ENCODE measurements at places on chromosomes 5 and 9.
A peak's percentile ranks its signal among the peaks of the same experiment; 100 is the strongest.

DNA sequence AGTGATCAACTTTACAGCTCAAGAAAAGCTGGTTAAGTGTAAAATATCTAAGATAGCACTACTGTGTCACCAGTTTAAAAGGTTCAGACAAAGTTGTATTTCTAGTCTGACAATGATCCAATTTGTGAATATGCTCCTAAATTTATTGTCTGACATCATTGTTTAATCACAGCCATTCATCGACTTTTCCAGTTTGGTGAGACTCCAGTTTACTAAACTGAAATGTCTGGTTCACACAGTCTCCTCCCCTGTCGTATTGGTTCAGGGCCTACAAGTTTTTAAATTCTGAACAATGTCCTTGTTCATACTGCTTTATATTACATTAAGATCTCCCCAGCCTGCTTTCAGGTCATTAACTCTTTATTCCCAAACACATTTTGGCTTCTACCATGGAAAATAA is 161.4 kb downstream of the CHSY3 start:
- no peak overlapping the region for H3K27ac ChIP-seq
- H3K4me3 ChIP-seq, result no peak overlapping the region
- no peaks in the 10 kb centered on the region for H3K4me1 ChIP-seq

GRCh38 chr5:26519245-26519644 is 519.1 kb downstream of the CDH9 start:
- H3K27ac ChIP-seq, result no peak overlapping the region
- no peaks in the 10 kb centered on the region for H3K36me3 ChIP-seq
- H3K27me3 ChIP-seq, result no peaks in the 10 kb centered on the region
- no peak overlapping the region for H3K4me3 ChIP-seq
- no peaks in the 10 kb centered on the region for H3K4me1 ChIP-seq

- no peak overlapping the region for H3K4me3 ChIP-seq
- H3K36me3 ChIP-seq, result no peaks in the 10 kb centered on the region
- no peak overlapping the region for H3K27ac ChIP-seq
- no peak for DNase-seq
Measured at GRCh38 chr5:122297587-122298298, 14.3 kb upstream of the SNCAIP start.

DNA sequence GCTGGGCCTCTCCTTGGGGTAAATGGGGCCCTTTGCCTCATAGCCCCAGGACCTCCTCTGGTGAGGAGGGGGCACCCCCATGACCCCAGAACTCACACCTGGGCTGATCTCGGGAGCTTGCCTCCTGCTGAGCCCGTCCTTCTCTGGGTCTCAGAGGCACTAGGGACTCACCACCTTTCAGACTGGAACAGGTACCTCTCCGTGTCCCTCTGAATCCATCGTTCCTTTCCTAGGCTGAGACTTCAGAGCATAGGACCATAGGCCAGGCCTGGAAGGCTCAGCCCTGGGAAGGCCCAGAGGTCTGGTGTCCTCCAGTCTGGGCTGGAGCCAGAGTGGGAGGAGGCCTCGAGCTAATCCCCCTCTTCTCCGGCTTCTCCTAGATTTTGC is 97.9 kb downstream of the CACNA1B start:
- no peak overlapping the region for H3K4me3 ChIP-seq
- DNase-seq, result no peak
- no peak overlapping the region for H3K27ac ChIP-seq
- no peaks in the 10 kb centered on the region for H3K36me3 ChIP-seq

- no peak overlapping the region for H3K27ac ChIP-seq
- no peaks in the 10 kb centered on the region for H3K36me3 ChIP-seq
- no peak overlapping the region for H3K4me3 ChIP-seq
- DNase-seq, result no peak
- peaks cover 5% of the 10 kb centered on the region for H3K4me1 ChIP-seq
- H3K27me3 ChIP-seq, result peaks cover 11% of the 10 kb centered on the region
Measured at GRCh38 chr5:57505272-57506200, 22.9 kb upstream of the ACTBL2 start.

- no peak overlapping the region for H3K4me3 ChIP-seq
- no peak for DNase-seq
- peaks cover 34% of the 10 kb centered on the region for H3K4me1 ChIP-seq
- H3K36me3 ChIP-seq, result peaks cover 12% of the 10 kb centered on the region
- H3K27me3 ChIP-seq, result peaks cover 11% of the 10 kb centered on the region
Measured at GRCh38 chr5:59091965-59092364, 509.1 kb downstream of the RAB3C start.

DNA sequence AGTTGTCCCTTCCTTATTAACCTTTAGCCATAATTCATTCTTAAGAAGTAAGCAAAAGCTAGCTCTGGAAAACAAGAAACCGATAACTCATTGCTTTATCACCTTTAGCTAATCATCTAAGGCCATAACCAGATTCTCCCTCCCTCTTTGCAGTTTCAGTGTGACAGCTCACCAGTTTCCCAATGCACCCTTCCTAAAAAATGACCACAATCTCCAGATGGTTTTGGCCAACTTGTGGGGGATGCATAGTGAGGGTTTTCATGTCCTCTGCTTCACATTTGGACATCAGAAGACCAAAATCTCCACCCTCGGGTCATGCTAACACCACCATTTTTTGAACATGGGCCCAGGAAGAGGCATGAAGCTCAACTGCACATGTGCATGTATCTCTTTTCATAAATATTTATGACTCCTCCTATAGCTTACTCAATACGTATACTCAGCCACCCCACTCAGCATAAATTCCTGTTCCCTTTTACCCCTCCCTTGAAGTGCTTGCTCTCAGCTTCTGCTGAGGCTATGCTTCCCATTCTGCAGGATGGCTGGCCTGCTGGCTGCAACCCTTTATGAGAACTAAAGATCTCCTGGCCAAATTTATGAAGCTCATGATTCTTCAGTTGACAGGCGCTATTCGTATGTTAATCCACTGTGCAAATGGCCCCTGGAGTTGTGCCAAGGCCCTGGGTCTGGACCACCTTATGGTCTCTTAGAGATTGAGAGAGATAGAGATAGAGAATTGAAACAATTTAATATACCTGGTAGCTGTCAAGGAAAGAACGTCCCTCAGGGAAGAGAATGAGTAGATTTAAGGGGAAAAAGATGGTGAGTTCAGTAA is 14.8 kb downstream of the PPP3R2 start:
- H3K4me1 ChIP-seq, result peaks cover 1% of the 10 kb centered on the region
- no peaks in the 10 kb centered on the region for H3K36me3 ChIP-seq
- H3K27me3 ChIP-seq, result no peaks in the 10 kb centered on the region
- no peak overlapping the region for H3K27ac ChIP-seq
- no peak overlapping the region for H3K4me3 ChIP-seq
- DNase-seq, result no peak

- no peak overlapping the region for H3K27ac ChIP-seq
- H3K4me3 ChIP-seq, result no peak overlapping the region
- peaks cover 6% of the 10 kb centered on the region for H3K4me1 ChIP-seq
- no peaks in the 10 kb centered on the region for H3K36me3 ChIP-seq
Measured at GRCh38 chr5:52922384-52922783, 66.8 kb upstream of the ITGA2 start.

DNA sequence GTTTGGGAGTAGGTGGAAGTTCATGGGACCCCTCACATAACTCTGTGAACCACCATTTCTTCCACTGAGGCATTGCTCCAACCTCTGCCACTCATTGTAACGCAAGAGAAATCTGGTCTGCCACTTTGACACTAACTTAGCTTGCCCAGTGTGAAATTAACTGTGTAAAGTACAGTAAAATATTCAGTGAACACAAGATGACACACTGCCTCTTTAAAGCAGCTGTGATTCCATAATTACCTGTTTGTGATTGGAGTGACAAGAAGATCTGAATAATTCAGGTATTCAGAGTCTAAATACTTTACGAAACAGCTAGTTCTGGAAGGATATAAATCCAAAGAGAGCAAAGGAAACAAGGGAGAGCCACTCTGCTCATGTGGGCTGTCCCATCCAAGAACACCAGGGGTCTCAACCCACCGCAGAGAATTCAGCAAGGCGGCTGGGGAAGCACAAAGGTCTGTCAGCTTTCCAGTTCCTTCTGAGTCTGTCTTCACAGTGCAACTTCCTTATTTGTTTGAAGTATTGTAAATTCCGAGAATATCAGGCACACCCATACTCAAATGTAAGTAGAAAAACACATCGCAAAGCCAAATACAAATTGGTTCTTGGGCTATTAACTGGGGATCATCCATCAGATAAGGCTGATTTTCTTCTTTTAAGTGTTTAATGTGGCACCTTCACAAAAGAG is 86.9 kb downstream of the GNAQ start:
- H3K4me1 ChIP-seq, result peaks cover 40% of the 10 kb centered on the region
- DNase-seq, result no peak
- peak overlapping the region; percentile 35 for H3K4me3 ChIP-seq
- no peaks in the 10 kb centered on the region for H3K27me3 ChIP-seq
- H3K27ac ChIP-seq, result peak overlapping the region; percentile 72

GRCh38 chr9:87792831-87793288 is 66.9 kb downstream of the CTSL start:
- no peaks in the 10 kb centered on the region for H3K36me3 ChIP-seq
- no peaks in the 10 kb centered on the region for H3K27me3 ChIP-seq
- peaks cover 32% of the 10 kb centered on the region for H3K4me1 ChIP-seq
- DNase-seq, result peak; percentile 38
- H3K27ac ChIP-seq, result peak overlapping the region; percentile 55
- no peak overlapping the region for H3K4me3 ChIP-seq

- no peak for DNase-seq
- H3K4me3 ChIP-seq, result no peak overlapping the region
- H3K27me3 ChIP-seq, result no peaks in the 10 kb centered on the region
- no peak overlapping the region for H3K27ac ChIP-seq
- peaks cover 15% of the 10 kb centered on the region for H3K36me3 ChIP-seq
Measured at GRCh38 chr5:154768207-154768606, 13.0 kb downstream of the LARP1 start.

- DNase-seq, result no peak
- peak overlapping the region; percentile 25 for H3K27ac ChIP-seq
- no peaks in the 10 kb centered on the region for H3K27me3 ChIP-seq
- H3K4me3 ChIP-seq, result no peak overlapping the region
Measured at GRCh38 chr5:179585941-179586401, 35.6 kb downstream of the RUFY1 start.

DNA sequence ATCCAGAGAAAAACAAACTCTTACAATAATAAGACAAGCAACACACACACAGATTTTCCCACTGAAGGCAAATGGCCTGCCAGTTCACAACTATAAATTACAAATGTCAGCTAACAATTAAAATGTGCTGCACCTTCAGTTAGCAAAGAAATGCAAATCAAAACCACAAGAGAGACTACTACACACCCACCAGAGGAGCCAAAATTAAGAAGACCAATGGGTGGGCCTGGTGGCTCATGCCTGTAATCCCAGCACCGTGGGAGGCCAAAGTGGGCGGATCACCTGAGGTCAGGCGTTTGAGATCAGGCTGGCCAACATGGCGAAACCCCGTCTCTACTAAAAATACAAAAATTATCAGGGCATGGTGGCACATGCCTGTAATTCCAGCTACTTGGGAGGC is 15.1 kb upstream of the IPPK start:
- no peaks in the 10 kb centered on the region for H3K4me1 ChIP-seq
- H3K4me3 ChIP-seq, result no peak overlapping the region
- no peaks in the 10 kb centered on the region for H3K36me3 ChIP-seq
- H3K27ac ChIP-seq, result no peak overlapping the region

- H3K4me1 ChIP-seq, result no peaks in the 10 kb centered on the region
- H3K36me3 ChIP-seq, result no peaks in the 10 kb centered on the region
- H3K27ac ChIP-seq, result no peak overlapping the region
- no peak overlapping the region for H3K4me3 ChIP-seq
- H3K27me3 ChIP-seq, result no peaks in the 10 kb centered on the region
- DNase-seq, result no peak
Measured at GRCh38 chr5:25301836-25302235, 657.1 kb upstream of the CDH10 start.

- H3K36me3 ChIP-seq, result no peaks in the 10 kb centered on the region
- H3K27me3 ChIP-seq, result no peaks in the 10 kb centered on the region
- no peak overlapping the region for H3K4me3 ChIP-seq
Measured at GRCh38 chr5:180139731-180140055, 68.1 kb upstream of the RNF130 start.

GRCh38 chr9:111944241-111944866 is 47.7 kb downstream of the UGCG start:
- no peaks in the 10 kb centered on the region for H3K27me3 ChIP-seq
- H3K4me3 ChIP-seq, result no peak overlapping the region
- peak overlapping the region; percentile 1 for H3K27ac ChIP-seq
- peaks cover 16% of the 10 kb centered on the region for H3K4me1 ChIP-seq
- DNase-seq, result no peak

DNA sequence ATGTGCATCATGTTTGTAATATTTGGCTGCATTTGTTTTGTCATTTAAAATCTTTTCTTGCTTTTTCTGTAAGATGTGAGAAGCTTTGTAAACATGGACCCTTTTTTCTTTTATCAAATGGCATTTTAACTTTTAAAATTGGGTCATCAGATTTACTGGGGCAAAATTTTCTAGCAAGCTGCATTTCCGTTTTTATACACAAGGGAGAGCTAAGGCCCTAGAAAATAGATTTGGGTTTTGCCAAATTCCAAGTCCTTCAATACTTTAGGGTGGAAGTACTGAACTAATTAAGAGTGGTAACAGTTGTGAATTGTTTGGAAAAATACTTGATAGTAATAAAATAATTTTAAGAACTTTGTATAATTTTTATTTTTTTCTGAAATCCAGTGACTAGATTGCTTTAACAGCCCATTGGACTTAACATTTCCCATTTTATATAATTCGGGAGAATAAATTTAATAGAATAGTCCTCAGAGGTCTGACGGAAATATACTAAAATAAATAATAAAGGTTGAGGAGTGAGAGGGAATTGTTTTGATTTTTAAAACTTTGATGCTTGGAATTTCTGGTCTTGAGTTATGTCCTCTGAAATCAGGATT is 117.4 kb downstream of the SMARCA2 start:
- H3K36me3 ChIP-seq, result peaks cover 46% of the 10 kb centered on the region
- H3K4me1 ChIP-seq, result peaks cover 14% of the 10 kb centered on the region
- no peak overlapping the region for H3K4me3 ChIP-seq
- no peaks in the 10 kb centered on the region for H3K27me3 ChIP-seq
- no peak for DNase-seq

GRCh38 chr5:94969174-94969573 is 315.7 kb downstream of the MCTP1 start:
- no peak for DNase-seq
- no peak overlapping the region for H3K4me3 ChIP-seq
- no peak overlapping the region for H3K27ac ChIP-seq
- no peaks in the 10 kb centered on the region for H3K27me3 ChIP-seq
- no peaks in the 10 kb centered on the region for H3K4me1 ChIP-seq
- no peaks in the 10 kb centered on the region for H3K36me3 ChIP-seq

- H3K36me3 ChIP-seq, result peaks cover 3% of the 10 kb centered on the region
- DNase-seq, result no peak
Measured at GRCh38 chr5:57124014-57124413, 49.8 kb upstream of the GPBP1 start.

- H3K4me3 ChIP-seq, result no peak overlapping the region
- no peaks in the 10 kb centered on the region for H3K27me3 ChIP-seq
- DNase-seq, result no peak
- peaks cover 8% of the 10 kb centered on the region for H3K36me3 ChIP-seq
- H3K4me1 ChIP-seq, result peaks cover 50% of the 10 kb centered on the region
Measured at GRCh38 chr5:180522330-180522729, 28.2 kb downstream of the CNOT6 start.

GRCh38 chr5:114192108-114192507 is 169.8 kb upstream of the KCNN2 start:
- H3K27ac ChIP-seq, result no peak overlapping the region
- H3K27me3 ChIP-seq, result no peaks in the 10 kb centered on the region
- DNase-seq, result no peak
- no peaks in the 10 kb centered on the region for H3K4me1 ChIP-seq
- no peaks in the 10 kb centered on the region for H3K36me3 ChIP-seq

Measured in activated CD4-positive, alpha-beta T cell treated with anti-CD3 and anti-CD28 coated beads, Interleukin-2, amount 10 ng/mL, durations not matched to agents 7 days and 5 days (primary cell).